ENCODE measurements at places on chromosomes 4 and X.
A peak's percentile ranks its signal among the peaks of the same experiment; 100 is the strongest.

- no peak for DNase-seq
Measured at GRCh38 chr4:8538703-8539567, 41.3 kb upstream of the GPR78 start.

DNA sequence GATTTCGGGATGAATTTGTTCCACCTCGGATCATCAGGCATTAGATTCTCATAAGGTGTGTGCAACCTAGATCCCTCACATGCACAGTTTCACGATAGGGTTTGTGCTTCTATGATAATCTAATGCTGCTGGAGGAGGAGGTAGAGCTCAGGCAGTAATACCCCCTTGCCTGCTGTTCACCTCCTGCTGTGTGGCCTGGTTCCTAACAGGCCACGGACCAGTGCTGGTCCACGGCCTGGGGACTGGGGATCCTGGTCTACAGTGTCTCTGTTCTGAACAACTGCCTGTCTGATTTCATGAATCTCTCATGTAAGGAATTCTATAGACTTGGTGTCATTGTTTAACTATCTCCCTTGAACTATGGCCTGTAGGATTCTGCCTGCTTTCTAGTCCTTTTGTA lies 269.9 kb downstream of the SPRY1 start:
- no peak for DNase-seq

- DNase-seq: no peak
Measured at GRCh38 chrX:106036716-106037115, 1.8 kb downstream of the SERPINA7 start.

- DNase-seq: no peak
Measured at GRCh38 chrX:77786365-77786680, 307 bp upstream of the ATRX start.

DNA sequence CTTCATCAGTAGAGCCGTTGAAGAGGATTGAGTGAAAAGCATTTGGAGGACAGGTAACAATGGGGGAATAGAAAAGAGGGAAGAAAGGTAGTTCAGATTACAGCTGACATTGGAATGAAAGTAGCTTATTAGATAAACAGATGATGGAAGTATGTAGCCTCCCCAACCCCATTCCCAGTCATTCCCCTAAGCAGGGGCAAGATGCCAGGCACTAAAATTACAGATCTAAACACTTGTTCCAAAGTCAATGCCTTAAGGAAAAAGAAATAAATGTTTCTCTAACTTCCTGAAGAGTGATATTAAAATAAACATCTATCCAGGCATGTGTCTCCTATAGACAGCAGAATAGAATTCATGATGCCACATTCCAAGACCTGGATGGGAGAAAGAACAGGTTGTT lies 350.8 kb downstream of the PDGFC start:
- DNase-seq: no peak

- no peak for DNase-seq
Measured at GRCh38 chrX:39475372-39475771, 622.4 kb downstream of the BCOR start.

- DNase-seq: peak; percentile 74
Measured at GRCh38 chr4:74444891-74445642, at the start of gene AREG. AREG (plus strand) TSS chr4:74445136; CDS start chr4:74445346, 210 bp downstream.

- DNase-seq: no peak
Measured at GRCh38 chrX:130414800-130415199, 13.0 kb downstream of the RBMX2 start.

DNA sequence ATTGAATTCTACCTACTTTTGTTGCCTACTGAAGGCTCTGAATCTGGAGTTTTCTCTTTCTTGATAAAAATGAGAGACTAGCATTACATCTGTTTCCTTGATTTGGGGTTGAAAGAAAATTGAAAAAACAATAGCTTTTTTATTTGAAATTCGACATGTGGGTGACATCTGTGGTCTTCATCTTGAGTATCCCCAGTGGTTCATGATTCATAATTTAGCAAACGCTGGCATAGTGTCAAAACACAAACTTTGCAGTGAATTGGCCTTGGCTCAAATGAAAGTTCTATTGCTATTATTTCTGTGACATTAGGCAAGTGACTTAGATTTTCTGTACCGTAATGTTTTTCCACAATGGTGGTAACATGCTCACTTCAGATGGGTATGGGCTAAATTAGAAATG lies 747.6 kb downstream of the PCDH7 start:
- DNase-seq: no peak

GRCh38 chr4:159764343-159764952 lies 661.6 kb downstream of the RAPGEF2 start:
- DNase-seq: no peak

DNA sequence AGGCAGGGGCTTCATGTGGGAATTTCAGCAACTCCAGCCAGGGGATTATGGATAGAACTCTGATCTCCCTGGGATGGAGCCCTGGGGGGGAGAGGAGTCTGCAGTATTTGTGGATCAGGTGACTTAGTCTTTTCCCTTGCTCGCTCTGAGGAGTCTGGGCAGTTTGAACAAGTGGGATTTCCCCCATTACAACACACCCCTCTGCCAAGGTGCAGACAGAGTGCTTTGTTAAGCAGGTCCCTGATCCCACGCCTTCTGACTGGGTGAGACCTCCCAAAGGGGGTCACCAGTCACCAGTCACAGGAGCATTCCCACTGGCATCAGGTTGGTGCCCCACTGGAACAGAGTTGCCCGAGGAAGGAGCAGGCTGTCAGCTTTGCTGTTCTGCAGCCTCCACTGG lies 123.9 kb downstream of the LHFPL1 start:
- DNase-seq: no peak

DNA sequence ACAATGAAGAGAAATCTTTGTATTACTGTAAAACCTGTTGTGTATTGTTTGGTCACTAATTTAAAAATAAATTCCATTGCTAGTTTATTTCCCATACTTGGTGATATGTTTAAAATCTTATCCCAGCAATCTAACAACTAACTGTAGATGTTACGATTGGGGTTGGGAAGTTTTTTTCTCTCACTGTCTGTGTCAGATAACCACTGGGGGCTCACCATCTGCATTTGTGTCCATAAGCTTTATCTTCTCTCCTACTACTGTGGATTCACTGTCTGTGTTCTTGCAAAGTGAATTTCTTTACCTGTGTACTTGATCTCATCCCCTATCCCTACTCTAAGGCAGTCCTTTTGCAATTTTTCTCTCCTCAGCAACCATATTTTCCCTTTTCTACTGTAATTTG lies 81.3 kb downstream of the STIM2 start:
- DNase-seq: no peak

DNA sequence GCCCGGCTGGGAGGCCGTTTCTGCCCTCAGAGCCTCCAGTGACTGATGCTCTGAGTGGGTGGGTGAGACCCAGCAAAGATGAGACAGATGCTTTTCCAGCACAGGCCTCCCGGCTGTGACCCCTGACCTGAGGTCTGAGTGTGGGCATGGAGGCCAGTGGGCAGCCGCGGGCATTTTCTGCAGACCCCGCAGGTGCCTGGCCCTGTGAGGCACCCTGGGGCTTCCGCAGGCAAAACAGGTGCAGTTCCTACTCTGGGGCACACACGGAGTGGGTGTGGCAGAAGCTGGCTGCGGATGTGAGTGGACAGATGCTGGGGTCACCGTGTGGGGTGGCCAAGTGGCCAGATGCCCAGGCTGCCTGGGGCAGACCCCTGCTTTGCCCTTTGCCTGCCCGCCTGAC lies 14.8 kb downstream of the HTRA3 start:
- DNase-seq: no peak

- DNase-seq: no peak
Measured at GRCh38 chr4:1008840-1009541, 2.4 kb upstream of the FGFRL1 start.

GRCh38 chr4:130214268-130214667 lies 1118.3 kb downstream of the C4orf33 start:
- DNase-seq: no peak

DNA sequence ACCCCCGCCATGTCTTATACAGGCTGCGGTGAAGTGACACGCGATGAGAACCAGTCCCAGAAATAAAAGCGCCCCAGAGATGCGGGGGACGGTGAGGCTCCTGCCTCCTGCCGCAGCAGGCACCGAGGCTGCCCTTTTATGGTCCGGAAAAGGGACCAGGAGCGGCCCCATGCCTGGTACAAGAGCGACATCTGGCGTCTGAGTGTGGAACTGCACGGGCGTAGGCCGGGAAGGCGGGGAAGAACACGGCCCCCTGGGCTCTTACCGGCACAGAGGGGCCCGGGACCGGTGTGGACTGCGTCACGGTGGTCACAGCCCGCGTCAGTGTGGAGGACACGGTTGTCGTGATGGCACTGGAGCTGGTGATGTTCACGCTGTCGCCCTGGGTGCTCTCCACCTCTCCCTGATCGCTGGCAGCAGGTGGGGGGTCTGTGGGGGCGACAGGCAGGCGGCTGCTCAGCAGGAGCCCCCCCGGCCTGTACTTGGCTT lies 8.9 kb upstream of the RENBP start:
- DNase-seq: peak; percentile 63

DNA sequence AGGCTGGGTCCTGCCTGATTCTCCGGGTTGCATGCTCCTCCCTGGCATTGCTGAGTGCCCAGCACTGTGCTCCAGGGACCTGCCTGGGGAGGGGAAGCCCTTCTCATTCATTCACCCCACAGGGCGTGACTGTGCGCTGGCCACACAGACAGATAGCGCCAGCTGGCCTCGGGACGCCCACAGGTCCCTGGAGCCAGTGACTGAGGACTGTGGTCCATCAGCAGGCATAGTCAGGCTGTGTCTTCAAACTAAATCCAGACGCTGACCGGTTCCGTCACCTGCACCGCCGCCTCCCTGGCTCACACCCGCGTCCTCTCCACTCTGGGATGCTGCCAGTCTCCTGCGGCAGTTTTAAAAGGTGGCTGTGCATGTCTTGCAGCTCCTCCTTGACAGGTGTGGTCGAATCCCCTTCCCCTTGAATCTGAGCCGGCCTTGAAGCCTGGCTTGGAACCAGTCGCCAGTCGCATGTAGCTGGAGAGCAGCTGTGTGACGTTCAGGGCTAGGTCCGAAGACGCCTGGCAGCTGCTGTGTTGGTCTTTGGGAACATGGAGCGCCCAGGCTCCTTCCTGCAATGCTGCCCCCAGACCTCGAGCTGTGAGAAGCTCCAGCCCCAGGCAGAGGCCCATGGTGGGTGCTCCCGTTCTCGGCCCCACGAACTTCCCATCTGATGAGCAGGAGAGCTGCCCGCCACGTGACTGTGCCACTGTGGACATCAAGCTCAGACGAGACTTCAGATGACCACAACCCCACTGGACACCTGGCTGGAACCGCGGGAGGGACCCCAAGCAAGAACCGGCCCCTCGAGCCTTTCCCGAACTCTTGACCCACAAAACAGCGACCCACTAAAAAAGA lies 94.1 kb downstream of the ADRA2C start:
- no peak for DNase-seq

- DNase-seq: no peak
Measured at GRCh38 chr4:135371137-135371536, 1169.5 kb upstream of the PABPC4L start.

DNA sequence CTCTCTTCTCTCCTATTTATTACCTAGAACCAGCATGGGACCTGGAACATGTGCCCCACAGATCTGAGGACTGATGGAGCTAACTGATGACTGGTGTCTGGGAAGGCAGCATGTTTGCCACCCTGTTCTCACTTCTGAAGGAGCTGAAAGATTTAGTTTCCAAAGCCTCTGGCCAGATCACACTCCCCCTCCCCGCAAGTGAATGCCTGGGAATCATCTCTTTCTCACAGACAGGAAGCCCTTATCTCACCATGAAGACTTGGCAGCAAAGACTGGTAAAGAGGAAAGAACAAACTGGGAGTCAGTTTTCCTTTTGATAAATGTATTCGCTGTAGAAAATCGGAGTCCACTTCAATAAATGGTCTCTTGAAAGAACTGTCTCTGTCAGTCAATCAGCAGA lies 21.0 kb upstream of the PCYT1B start:
- no peak for DNase-seq

DNA sequence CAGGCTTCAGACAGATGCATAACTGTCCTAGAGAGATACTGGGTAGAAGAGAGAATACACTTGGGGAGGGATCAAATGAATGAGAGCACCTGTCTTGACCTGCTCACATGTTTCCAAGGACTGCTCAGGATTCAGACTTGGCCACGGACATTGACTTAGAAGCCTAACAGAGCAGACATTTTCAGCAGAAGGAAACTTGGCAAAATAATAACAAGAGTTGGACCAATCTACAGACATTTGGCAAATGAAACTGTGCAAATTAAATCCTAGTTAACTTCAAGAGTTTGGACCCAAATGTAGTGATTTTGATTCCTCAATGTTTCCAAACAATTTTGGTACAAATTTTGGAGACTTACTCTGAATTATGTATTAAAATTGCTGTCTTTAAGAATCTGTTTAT lies 223.9 kb downstream of the CAMK2D start:
- no peak for DNase-seq

GRCh38 chr4:167111622-167112021 lies 122.7 kb downstream of the SPOCK3 start:
- DNase-seq: no peak

GRCh38 chr4:174483792-174484191 lies 38.5 kb downstream of the HPGD start:
- no peak for DNase-seq

GRCh38 chr4:95547715-95548471 lies 880 bp downstream of the UNC5C start:
- DNase-seq: no peak

GRCh38 chr4:173138624-173139023 lies 30.0 kb upstream of the GALNT7 start:
- DNase-seq: no peak

GRCh38 chr4:139534287-139534950 lies 21.6 kb downstream of the SETD7 start:
- DNase-seq: no peak

DNA sequence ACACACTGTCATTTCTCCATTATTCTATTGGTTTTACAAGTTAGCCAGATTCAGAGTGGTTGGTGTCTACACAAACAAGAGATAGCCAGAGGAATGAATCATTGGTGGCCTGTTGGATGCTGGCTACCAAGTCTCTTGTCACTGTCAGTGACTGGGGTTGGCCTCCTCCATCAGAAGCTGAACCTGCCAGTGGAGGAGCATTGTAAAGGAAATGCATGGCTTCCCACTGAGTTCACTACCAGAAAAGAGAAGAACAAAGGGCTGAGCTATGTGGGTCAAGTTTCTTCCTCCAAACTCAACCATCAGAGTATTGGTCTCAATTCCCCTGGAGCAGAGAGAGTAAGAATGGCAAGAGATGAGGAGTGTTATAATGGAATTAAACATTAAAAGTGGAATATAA lies 26.5 kb upstream of the ANKRD50 start:
- no peak for DNase-seq

- DNase-seq: no peak
Measured at GRCh38 chr4:92483341-92483740, 179.6 kb downstream of the GRID2 start.

DNA sequence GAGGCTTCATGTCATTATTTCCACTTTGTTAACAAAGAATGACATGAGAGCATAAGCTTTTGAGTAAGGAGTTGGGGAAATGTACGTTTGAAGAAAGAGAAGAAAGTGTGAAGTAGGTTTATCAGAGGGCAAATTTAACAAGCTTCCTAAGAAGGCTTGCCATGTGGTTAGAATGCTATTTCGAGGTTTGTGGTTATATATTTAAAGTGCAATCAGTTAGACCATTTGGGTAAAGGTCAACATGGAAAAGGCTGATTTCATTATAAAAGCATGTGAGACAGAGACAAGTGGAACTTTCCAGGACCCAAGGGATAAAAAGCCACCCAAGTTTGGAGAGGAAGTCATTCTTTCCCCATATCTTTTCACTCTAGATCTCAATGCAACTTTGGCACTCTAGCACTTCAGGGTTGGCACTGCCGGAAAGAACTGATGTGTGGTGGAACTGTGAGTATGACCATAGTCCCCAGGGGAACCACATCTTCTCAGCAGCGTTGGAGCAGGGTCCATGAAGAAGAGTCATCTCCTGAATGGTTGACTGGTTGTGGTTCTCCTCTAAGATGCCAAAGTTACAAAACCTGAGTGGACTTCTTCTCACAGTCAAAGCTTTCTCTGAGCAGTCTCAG lies 529.9 kb downstream of the MID1IP1 start:
- no peak for DNase-seq
